ENCODE measurements at places on chromosomes 3 and 15.
A peak's percentile ranks its signal among the peaks of the same experiment; 100 is the strongest.

DNA sequence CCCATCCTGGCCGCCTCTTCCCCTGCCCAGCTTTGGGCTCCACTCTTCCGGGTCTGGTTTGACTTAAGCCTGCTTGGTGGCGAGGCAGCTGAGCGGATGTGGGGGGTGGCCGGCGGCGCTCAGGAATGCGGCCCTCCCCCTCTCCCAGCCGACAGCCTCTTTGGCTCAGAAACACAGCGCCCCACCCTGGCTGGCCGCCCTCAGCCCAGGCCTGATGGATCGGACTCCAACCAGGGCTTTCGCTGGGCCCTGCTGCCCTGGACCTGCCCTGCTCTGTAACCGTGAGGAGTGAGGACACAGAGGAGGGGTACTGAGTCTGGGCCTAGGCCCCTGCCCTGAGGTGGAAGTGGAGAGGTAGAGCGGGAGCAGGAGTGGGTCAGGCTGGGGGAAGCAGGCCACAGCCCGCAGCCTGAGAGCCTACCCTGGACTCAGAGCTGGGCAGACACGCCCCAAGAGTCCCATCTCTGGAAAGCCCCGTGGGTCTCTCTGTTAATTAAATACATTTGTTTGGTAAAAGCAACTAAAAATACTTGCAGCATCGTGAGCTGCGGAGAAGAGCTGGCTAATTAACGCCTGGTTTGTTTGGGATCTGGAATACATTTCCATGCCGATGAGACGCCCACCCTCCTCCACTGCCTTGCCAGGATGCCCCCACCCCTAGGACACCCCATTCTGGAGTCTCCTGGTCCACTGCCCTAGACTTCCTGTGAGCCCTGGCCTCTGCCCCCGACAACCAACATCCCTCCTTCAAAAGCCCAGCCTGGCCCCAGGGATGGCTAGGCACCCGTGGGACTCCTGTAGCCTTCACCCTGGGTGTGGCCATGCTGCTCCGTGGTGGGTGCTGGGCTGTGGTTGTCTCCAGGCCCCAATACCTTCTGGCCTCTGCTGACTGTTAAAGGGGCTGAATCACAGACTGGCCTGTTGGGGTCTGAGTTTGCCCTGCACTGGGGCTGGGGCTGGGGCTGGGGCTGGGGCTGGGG, 19.6 kb downstream of the PLXNA1 start:
- H3K27me3 ChIP-seq = no peaks in the 10 kb centered on the region
- H3K27ac ChIP-seq = peak overlapping the region; percentile 41
- no peaks in the 10 kb centered on the region for H3K36me3 ChIP-seq

GRCh38 chr3:80113331-80113730, 345.5 kb upstream of the ROBO1 start:
- H3K4me1 ChIP-seq = no peaks in the 10 kb centered on the region
- no peaks in the 10 kb centered on the region for H3K27me3 ChIP-seq
- H3K4me3 ChIP-seq = no peak overlapping the region
- DNase-seq = no peak
- no peaks in the 10 kb centered on the region for H3K36me3 ChIP-seq

DNA sequence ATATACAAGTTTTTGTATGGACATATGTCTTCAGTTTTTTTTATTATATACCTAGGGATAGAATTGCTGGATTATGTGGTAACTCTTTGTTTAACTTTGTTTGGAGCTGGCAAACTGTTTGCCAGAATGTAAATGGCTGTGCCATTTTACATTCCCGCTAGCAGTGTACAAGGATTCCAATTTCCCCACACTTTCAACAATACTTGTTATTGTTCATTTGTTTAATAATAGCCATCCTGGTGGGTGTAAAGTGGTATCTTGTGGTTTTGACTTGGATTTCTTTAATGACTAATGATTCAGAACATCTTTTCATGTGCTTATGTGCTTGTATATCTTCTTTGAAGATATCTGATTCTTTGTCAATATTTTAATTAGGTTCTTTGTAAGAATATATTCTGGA, 64.4 kb downstream of the ZNF609 start:
- no peak for DNase-seq
- no peak overlapping the region for H3K4me3 ChIP-seq
- H3K27ac ChIP-seq = no peak overlapping the region
- H3K27me3 ChIP-seq = no peaks in the 10 kb centered on the region
- H3K4me1 ChIP-seq = peaks cover 39% of the 10 kb centered on the region

DNA sequence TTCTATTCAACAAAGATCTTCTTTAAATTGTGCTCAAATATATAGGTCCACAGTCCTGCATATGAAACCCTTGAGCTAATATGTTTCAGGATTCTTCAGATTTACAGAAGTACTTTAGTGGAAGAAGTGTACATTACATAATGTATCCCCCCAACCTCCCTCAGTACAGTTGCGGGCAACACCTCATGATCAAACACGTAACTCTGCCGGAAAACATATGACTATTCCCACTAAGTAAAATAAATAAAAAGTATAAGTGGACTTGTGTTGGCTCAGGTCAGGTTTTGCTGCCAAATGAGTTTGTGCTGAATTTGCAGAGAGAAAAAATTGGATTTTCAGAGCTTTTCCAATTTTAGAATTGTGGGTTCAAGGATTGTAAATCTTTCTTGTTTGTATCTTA, 267.6 kb upstream of the MDFIC2 start:
- H3K36me3 ChIP-seq = no peaks in the 10 kb centered on the region
- H3K27ac ChIP-seq = no peak overlapping the region
- no peaks in the 10 kb centered on the region for H3K27me3 ChIP-seq

DNA sequence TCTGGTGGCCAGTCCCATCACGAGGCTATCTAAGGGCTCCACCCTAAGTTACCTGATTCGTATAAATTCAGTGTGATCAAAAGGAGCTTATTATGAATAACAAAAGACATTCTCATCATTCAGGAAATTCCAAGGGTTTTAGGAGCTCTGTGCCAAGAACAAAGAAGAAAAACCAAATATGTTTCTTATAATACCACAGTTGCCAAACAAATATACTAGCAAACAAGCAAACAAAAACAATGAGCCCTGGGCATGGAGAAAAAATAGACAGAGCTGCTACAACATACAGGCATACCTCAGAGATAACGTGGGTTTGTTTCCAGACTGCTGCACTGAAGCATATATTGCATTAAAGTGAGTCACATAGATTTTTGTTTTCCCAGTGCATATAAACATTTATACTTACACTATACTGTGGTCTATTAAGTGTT, 20.2 kb upstream of the CFAP161 start:
- no peaks in the 10 kb centered on the region for H3K36me3 ChIP-seq
- no peaks in the 10 kb centered on the region for H3K4me1 ChIP-seq
- H3K27ac ChIP-seq = no peak overlapping the region

DNA sequence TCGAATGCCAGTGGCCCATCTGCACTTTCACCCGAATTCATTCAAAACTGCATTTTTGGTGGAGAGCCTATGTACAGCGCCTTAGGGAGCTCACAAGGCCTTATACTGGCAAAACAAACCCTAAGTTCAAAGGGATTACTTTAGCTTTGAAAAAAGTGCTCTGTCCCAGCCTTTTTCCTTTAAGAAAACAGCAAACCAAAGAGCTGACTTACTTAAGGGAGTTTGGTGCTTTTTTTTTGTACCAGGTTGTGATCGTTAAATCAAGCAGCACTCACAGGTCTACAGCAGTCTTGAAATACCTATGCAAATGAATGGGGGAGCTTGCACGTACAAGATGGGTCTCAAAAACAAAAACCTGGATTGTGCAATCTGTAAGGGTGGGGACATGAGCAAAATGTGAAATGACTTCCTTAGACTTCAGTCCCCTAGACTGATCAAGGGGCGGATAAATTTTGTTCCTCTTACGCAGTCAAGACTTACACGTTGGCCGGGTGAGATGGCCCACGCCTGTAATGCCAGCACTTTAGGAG, 11.6 kb upstream of the PIK3CB start:
- no peak for DNase-seq
- no peak overlapping the region for H3K4me3 ChIP-seq
- no peaks in the 10 kb centered on the region for H3K27me3 ChIP-seq
- no peak overlapping the region for H3K27ac ChIP-seq

- no peaks in the 10 kb centered on the region for H3K27me3 ChIP-seq
- DNase-seq = no peak
- H3K36me3 ChIP-seq = no peaks in the 10 kb centered on the region
- no peak overlapping the region for H3K4me3 ChIP-seq
- no peak overlapping the region for H3K27ac ChIP-seq
- H3K4me1 ChIP-seq = no peaks in the 10 kb centered on the region
Measured at GRCh38 chr3:170049146-170050000, 11.6 kb downstream of the GPR160 start.

DNA sequence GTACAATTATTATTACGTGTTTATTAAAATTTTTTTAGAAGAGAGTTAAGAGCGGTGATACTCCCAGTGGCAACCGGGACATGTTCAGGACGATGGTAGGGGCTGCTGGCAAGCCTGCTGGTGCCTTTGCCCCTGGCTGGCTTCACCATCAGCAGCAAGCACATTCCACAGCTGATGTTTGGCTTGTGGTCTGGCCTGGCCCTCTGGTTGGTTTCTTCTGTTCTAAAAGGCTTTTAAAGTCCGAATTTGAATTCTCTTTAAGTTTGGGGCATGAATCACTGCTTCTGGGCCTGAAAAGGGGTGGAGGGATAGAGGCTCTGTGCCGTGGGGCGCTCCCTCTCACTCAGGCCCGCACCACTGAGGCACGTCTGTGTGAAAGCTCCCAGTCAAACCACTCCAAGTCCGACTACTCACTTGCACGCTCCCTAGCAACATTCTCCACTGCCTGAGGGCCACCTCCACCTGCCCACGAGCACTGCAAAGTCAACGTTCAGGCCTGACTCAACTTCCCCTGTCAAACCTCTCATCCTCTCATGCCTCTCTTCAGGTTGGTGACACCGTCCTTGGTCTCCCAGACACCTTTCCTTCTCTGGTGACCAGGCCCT, 10.1 kb downstream of the ITGA11 start:
- no peak overlapping the region for H3K4me3 ChIP-seq
- no peak for DNase-seq
- H3K36me3 ChIP-seq = no peaks in the 10 kb centered on the region
- H3K4me1 ChIP-seq = no peaks in the 10 kb centered on the region
- no peak overlapping the region for H3K27ac ChIP-seq

- H3K27me3 ChIP-seq = peaks cover 23% of the 10 kb centered on the region
- H3K4me1 ChIP-seq = no peaks in the 10 kb centered on the region
Measured at GRCh38 chr15:74821091-74821789, 5.2 kb upstream of the CPLX3 start.

DNA sequence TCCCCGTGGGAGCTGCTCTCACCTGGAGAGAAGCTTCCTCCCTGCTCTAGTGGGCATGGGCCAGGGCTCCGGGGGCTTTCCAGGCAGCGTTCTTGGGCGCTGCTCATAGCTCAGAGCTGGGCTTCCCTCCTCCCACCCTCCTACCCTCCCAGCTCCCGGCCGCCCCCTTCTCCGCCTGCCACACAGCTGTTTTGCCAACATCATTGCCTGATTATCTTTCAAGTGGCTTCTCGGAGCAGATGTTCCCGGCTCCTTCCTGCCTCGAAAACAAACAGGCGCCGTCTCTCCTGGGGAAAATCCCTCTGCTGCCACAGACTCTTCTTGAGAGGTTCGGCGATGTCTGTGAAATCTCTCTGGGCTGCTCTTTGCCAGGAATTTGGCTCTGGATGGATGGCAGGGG, 195.6 kb downstream of the RPLP1 start:
- H3K27me3 ChIP-seq = peaks cover 32% of the 10 kb centered on the region
- H3K4me1 ChIP-seq = no peaks in the 10 kb centered on the region
- peak; percentile 14 for DNase-seq
- no peaks in the 10 kb centered on the region for H3K36me3 ChIP-seq
- H3K4me3 ChIP-seq = no peak overlapping the region
- H3K27ac ChIP-seq = no peak overlapping the region

GRCh38 chr3:58016710-58017109, 8.5 kb downstream of the FLNB start:
- no peak overlapping the region for H3K4me3 ChIP-seq
- H3K27ac ChIP-seq = no peak overlapping the region
- no peaks in the 10 kb centered on the region for H3K36me3 ChIP-seq
- peaks cover 15% of the 10 kb centered on the region for H3K4me1 ChIP-seq
- H3K27me3 ChIP-seq = no peaks in the 10 kb centered on the region

DNA sequence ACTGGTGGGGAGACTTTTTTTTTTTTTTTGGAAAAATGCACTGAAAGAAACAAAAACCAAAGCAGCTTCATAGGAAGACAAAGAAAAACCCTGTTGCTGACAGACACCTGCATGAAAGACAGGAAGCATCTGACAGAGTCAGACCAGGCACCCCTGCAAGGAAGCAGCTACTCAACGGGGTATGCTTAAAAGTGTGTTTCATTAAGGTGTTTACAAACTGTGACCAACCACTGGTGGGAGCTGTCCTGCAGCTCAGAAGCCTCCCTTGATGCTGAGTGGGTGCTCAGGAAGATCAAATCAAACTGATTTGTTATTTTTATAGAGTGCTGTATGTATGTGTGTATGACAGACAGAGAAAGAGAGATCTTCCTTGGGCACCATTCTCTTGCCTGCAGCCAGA, 34.7 kb upstream of the AGBL1 start:
- no peaks in the 10 kb centered on the region for H3K27me3 ChIP-seq
- no peaks in the 10 kb centered on the region for H3K4me1 ChIP-seq
- H3K4me3 ChIP-seq = no peak overlapping the region

- H3K27me3 ChIP-seq = no peaks in the 10 kb centered on the region
- peak overlapping the region; percentile 90 for H3K27ac ChIP-seq
- H3K36me3 ChIP-seq = no peaks in the 10 kb centered on the region
- peak overlapping the region; percentile 44 for H3K4me3 ChIP-seq
- H3K4me1 ChIP-seq = peaks cover 35% of the 10 kb centered on the region
Measured at GRCh38 chr3:42803414-42804105, 730 bp downstream of the HIGD1A start.

DNA sequence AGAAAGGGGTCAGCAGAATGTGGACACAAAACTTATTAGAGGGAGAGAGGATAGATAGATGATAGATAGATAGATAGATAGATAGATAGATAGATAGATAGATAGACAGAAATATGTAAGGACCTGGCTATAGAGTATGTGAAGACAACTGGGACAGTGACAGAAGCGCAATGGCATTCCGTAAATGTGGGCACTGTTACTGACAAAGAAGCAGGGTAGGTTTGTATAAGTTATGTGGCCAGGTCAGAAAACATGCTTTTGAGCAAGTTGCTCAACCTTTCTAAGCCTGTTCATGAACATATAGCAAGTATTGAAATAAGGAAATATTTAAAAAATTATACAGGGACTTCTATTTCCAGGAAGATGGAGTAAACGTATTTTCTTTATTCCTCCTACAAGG, 17.3 kb upstream of the SNTN start:
- no peak for DNase-seq
- H3K4me1 ChIP-seq = no peaks in the 10 kb centered on the region
- H3K27me3 ChIP-seq = no peaks in the 10 kb centered on the region
- no peak overlapping the region for H3K4me3 ChIP-seq
- no peak overlapping the region for H3K27ac ChIP-seq

DNA sequence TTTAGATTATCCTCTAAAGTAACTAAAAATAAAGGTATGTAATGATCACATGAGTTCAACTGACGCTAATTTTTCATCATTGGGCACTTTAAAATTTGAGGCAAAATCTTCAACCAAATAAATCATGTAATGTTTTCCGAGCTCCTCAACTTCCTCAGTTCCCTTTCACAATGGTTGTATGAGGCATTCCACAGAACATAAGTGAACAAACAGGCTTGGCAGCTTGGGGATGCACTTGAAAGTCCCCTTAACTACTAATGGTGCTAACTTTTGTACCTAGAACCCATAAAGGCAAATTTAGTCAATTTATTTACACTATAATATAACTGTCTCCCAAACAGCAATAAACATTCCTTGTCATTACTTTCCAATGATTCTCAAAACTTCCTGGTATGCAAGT, 1137.9 kb downstream of the ROBO2 start:
- H3K27me3 ChIP-seq = no peaks in the 10 kb centered on the region
- H3K4me1 ChIP-seq = no peaks in the 10 kb centered on the region
- no peak for DNase-seq

- peak; percentile 21 for DNase-seq
- no peak overlapping the region for H3K4me3 ChIP-seq
- H3K4me1 ChIP-seq = peaks cover 8% of the 10 kb centered on the region
- H3K36me3 ChIP-seq = no peaks in the 10 kb centered on the region
Measured at GRCh38 chr15:70258369-70259027, 160.8 kb upstream of the TLE3 start.
